ENCODE measurements at places on chromosomes 2 and 18. TPM values are rescaled to one million over a fixed set of nuclear protein-coding genes. Genes with fewer than 3 reads are reported as not detected.

DNA sequence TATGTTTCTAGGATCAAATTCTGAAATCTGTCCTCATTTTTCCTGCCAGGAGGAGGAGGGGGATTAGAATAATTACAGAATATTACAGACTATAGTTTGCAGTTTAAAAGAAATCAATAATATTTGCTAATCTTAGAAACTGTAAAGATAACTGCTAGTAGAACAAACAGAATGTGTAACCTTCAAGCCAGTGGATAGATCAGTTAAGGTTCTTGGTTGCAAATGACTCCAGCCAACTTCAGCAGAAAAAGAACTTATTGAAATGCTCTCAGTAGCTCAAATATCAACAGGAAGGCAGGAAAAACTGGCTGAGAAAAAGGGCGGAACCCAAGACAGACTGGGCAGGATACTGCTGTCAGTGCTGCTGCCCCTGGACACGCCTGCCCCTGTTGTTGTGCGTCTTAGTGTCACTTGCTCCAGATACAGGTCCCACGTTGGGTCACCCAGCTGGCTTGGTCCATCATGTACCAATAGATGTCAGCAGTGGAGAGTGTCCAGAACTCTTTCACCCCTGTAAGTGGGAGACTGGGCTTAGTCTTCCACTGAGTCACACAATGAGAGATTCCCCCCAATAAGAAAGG lies 10.2 kb downstream of the NMUR1 start:
- no peak for DNase-seq

The DNAH7 gene
- total RNA-seq, result 0.27 TPM

The C2orf15 gene
- total RNA-seq, result not detected

The HTR2B gene
- not detected for total RNA-seq
